CD4-positive, alpha-beta memory T cell (primary cell): ENCODE measurements at places on chromosomes 7 and 10.

DNA sequence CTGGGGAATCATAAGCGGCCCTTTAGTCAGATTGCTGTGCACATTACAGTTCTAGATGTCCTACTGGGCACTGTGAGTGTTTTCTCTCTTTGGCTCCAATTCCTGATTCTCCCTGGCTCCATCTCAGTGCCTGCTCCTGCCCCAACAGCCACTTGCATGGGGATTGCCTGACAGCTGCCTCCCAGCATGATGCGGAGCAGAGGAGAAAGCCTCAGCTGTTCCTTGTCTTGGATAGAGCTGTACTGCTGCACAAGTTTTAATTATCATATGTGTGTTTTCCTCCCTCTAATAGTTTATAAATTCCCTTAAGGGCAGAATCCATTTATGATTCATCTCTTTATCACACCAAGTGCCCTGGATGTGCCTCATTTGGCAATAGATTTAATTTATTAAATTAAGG is 285.8 kb upstream of the COBL start:
- H3K4me3 ChIP-seq, result no peak overlapping the region
- H3K4me1 ChIP-seq, result no peaks in the 10 kb centered on the region
- DNase-seq, result no peak
- no peaks in the 10 kb centered on the region for H3K27me3 ChIP-seq
- H3K36me3 ChIP-seq, result no peaks in the 10 kb centered on the region

DNA sequence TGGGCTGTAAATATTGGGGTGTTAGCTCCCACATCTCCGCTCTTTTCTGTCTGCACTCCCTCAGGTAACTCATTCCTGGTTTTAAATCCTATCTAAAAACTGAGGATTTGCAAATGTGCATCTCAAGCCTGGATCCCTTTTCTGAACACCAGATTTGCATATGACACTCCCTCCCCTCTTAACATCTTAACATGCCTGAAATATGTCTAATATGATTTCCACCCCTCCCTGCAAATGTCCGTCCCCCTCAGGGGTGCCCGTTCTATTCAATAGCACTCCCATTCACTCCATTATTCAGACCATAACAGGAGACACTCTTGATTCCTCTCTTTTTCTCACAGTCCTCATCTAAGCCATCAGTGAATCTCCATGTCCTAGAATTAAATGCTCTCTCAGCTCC is 8.3 kb upstream of the CALD1 start:
- H3K4me1 ChIP-seq, result no peaks in the 10 kb centered on the region
- DNase-seq, result no peak
- H3K4me3 ChIP-seq, result no peak overlapping the region

DNA sequence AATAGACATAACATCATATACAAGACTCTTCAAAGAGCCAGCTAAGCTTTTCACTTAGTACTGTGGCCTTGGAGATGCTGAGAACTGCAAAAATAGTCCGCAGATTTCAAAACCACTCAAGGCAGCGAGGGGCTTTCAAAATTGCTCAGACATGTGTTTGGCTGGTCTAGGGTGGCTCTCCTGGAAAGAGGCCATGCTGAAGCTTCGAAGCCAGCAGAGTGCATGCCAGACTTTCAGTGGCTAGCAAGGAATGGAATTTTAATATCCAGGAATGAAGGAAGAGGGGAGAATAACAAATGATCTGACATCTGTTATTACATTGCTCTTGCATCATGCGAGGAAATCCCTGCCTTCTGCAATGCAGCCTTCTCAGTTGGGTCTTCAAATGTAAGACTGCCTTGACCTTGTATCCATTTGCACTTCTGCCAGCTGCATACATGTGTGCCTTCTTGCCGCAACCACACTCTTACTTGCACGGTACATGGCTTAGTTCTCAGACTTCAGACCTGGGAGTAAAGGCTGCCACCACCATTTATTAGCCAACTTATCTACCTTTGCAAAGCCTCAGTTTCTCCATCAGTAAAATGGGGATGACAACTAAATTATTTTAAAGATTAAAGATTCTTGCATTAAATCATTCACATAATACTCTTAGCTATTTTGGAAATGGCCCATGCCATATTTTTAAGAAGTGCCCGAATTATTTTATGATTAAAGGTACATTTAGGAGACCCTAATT is 55.9 kb downstream of the ITIH5 start:
- no peaks in the 10 kb centered on the region for H3K27me3 ChIP-seq
- no peak for DNase-seq
- no peak overlapping the region for H3K4me3 ChIP-seq
- no peaks in the 10 kb centered on the region for H3K4me1 ChIP-seq

DNA sequence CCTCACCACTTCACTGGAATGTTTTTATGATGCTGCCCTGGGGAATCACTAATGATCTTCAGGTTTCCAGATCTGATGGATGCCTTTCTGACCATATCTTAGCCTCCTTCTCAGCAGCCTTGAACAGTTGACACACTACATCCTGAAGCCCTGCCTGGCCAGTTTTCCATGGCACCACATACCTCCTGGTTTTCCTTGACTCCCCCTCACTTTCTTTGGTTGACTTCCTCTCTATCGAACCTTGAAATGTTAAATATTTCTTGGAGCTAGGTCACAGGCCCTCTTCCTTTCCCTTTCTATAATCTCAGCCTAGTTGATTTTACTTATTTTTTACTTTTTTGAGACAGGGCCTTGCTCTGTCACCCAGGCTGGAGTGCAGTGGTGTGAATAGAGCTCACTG is 108.8 kb upstream of the CDK1 start:
- H3K4me1 ChIP-seq, result peaks cover 2% of the 10 kb centered on the region
- H3K27ac ChIP-seq, result no peak overlapping the region
- DNase-seq, result no peak
- no peak overlapping the region for H3K4me3 ChIP-seq
- no peaks in the 10 kb centered on the region for H3K27me3 ChIP-seq

GRCh38 chr10:92219559-92219958 is 71.3 kb downstream of the CPEB3 start:
- no peak overlapping the region for H3K4me3 ChIP-seq
- H3K27ac ChIP-seq, result no peak overlapping the region
- no peaks in the 10 kb centered on the region for H3K36me3 ChIP-seq

GRCh38 chr7:139589474-139589873 is 66.0 kb downstream of the CLEC2L start:
- no peaks in the 10 kb centered on the region for H3K27me3 ChIP-seq
- peaks cover 26% of the 10 kb centered on the region for H3K36me3 ChIP-seq
- DNase-seq, result no peak
- no peak overlapping the region for H3K27ac ChIP-seq
- H3K4me3 ChIP-seq, result no peak overlapping the region

DNA sequence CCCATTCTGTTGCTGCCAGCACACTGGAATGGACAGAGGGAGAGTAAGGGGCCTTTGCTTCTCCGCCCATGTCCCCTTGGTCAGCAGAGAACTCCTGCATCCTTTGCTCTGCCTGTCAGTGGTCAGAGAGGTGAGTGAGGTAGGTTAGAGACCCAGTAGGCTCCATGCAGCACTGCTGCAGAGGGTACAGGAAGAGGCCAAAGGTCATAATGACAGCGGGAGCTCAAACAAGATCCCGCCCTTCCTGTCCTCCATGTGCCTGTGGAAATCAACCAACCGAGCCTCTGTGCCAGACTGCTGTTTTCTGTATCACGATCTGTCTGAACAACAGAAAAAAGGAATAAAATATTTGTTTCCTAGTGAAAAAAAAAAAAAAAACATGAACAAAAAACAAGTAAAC is 81.4 kb downstream of the ZNF33B start:
- H3K36me3 ChIP-seq, result no peaks in the 10 kb centered on the region
- H3K27ac ChIP-seq, result no peak overlapping the region
- DNase-seq, result no peak
- H3K4me1 ChIP-seq, result peaks cover 8% of the 10 kb centered on the region
- H3K4me3 ChIP-seq, result no peak overlapping the region

DNA sequence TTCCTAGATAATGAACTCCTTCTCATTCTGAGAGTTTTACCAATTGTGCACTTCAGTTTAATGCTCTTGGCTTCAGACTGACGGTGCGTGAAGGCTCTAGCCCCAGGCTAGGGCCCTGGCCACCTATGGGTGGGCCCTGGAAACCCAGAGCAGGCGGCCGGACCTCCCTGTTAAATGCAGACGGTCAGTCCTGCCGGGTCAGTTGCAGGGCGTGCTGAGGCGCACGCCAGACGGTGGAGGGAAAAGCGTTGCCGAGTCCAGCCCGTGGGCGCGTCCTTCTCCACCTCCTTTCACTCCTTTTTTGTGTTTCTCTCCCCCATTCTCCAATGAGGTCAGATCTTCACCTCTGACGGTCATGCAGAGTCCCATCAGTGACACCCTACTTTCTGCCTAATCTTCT is 2.3 kb downstream of the DPYSL4 start:
- peaks cover 22% of the 10 kb centered on the region for H3K27me3 ChIP-seq
- H3K4me1 ChIP-seq, result peaks cover 15% of the 10 kb centered on the region
- no peak overlapping the region for H3K27ac ChIP-seq

DNA sequence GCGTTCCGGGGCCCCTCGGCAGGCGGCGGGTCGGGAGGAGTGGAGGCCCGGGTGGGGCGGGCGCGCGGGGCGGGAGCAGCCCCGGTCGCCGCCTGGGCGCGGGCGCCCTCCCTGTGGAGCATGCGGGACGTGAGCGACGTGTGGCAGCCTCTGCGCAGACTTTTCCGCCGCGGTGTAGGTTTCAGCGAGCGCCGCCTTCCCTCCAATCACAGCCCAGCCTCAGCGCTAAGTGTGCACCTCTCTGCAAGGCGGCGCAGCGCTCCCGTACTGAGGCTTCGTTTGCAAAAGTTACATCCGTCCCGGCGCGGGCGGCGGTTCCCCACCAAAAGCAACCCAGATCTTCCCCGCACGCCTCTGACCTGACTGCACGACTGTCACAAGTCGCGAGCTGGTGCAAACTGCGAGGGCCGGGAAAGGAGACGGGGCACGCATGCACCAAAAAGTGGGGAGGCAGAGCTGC is 1.2 kb upstream of the PFKFB3 start:
- H3K4me1 ChIP-seq, result peaks cover 23% of the 10 kb centered on the region
- peak overlapping the region; percentile 48 for H3K27ac ChIP-seq
- H3K4me3 ChIP-seq, result peak overlapping the region; percentile 77
- no peaks in the 10 kb centered on the region for H3K36me3 ChIP-seq
- H3K27me3 ChIP-seq, result no peaks in the 10 kb centered on the region
- DNase-seq, result peak; percentile 85

- H3K36me3 ChIP-seq, result no peaks in the 10 kb centered on the region
- DNase-seq, result no peak
- H3K4me1 ChIP-seq, result no peaks in the 10 kb centered on the region
- H3K4me3 ChIP-seq, result no peak overlapping the region
Observed at GRCh38 chr7:34453150-34453549, 204.9 kb upstream of the NPSR1 start.

DNA sequence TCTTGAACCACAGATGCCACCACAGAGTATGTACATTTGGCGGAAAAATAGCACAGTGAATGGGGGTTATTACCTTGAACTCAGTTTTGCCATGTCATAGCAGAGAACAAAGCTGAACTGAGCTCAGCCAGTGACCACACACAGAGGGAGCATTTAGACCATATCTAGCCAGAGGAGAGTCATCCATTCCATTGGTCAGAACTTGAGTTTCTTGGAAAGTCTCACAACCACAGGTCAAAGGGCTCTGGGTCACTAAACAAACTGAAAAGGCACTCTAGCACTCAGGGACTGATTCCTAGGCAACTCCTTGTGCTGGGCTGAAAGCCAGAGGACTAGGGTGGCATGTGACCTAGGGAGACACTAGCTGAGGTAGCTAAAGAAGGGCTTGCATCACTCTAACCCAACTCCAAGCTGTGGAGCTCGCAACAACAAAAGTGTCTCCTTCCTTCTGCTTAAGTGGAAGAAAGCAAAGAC is 239.7 kb upstream of the SEMA3D start:
- H3K4me3 ChIP-seq, result no peak overlapping the region
- no peaks in the 10 kb centered on the region for H3K27me3 ChIP-seq
- H3K4me1 ChIP-seq, result no peaks in the 10 kb centered on the region
- no peak overlapping the region for H3K27ac ChIP-seq
- H3K36me3 ChIP-seq, result no peaks in the 10 kb centered on the region
